ENCODE measurements at places on chromosomes 6 and 20.

GRCh38 chr6:81511423-81511822 is 241.1 kb downstream of the TENT5A start:
- peak; percentile 42 for DNase-seq

DNA sequence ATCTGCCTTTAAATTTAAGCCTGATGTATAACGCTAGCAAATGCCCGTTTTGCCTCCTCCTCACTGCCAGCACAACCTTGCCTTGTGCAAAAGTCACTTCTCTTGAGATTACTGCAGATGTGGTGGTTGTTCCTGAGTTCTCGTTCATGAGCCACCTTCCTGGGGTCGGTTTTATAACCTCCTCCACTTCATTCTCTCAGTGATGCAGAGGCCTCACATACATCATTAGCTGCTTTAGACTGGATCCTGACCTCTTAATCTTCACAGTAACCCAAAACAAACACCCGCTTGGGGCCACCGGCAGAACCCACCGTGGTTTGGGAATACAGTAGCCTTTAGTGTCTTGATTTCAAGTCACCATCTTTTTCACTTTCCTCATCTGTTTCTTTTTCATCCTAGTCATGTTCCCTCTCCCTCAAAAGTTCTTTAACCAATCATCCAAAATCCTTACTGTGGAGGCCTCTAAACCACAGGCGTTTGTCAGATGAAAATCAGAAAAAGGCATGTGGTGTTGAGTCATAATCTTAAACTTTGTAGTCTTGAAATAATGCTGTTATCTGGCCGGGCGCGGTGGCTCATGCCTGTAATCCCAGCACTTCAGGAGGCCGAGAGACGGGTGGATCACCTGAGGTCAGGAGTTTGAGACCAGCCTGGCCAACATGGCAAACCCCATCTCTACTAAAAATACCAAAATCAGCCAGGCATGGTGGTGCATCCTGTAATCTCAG is 430.3 kb upstream of the SOX4 start:
- peak; percentile 72 for DNase-seq

DNA sequence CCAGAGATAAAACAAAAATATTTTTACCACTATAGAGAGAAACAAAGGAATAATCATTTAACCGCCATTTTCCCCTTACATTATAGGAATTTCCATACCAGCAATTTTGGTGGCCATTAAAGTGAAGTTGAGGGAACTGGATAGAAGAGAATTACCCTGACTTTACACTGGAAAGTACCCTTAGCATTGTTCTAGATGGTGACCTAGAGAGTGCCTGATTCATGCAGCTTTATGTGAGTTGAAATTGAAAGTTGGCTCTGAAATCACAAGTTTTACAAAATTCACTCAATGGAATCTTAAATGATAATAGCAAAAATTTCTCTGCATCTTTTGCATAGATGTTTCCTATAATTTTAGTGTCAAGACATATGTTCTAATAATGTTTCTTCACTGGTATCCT is 55.7 kb upstream of the PREP start:
- DNase-seq, result no peak

- DNase-seq, result peak; percentile 36
Observed at GRCh38 chr6:163423696-163424095, 9.2 kb downstream of the QKI start.

Measured in foreskin fibroblast (primary cell).